A549 treated with CpdA at 1 μM for 4 hours (cell line): ENCODE measurements at places on chromosomes 1 and 21. TPM values are rescaled to one million over a fixed set of nuclear protein-coding genes. Genes with fewer than 3 reads are reported as not detected.

The TNFRSF18 gene
- total RNA-seq, result 0.08 TPM in 1 of 5 replicates, not detected in the others

The CRYAA gene
- not detected in 5 replicates for total RNA-seq

The RAD54L gene
- 10.2 to 12.8 TPM (median 12.1 TPM) in 5 replicates for total RNA-seq

The FCRL4 gene
- total RNA-seq, result not detected in 5 replicates

The CNIH3 gene
- total RNA-seq, result 0.24 to 0.59 TPM (median 0.37 TPM) in 5 replicates

The COL6A1 gene
- total RNA-seq, result 17.3 to 23.5 TPM (median 20.7 TPM) in 5 replicates

The SAMD13 gene
- 0.18 to 0.61 TPM (median 0.37 TPM) in 5 replicates for total RNA-seq

The S1PR1 gene
- 0.06 to 0.08 TPM (median 0.06 TPM) in 3 of 5 replicates, not detected in the others for total RNA-seq

The C1QA gene
- total RNA-seq, result not detected in 5 replicates

The DSCAM gene
- not detected in 5 replicates for total RNA-seq

The ANGPTL3 gene
- not detected in 5 replicates for total RNA-seq

The PTPN14 gene
- total RNA-seq, result 8.5 to 11.1 TPM (median 10.3 TPM) in 5 replicates

The ETV3L gene
- total RNA-seq, result not detected in 5 replicates

The SLC16A4 gene
- 26.5 to 40.2 TPM (median 37.4 TPM) in 5 replicates for total RNA-seq

The ADCY10 gene
- total RNA-seq, result 0.07 to 0.20 TPM (median 0.08 TPM) in 3 of 5 replicates, not detected in the others

The GBP7 gene
- total RNA-seq, result not detected in 5 replicates

The USP25 gene
- total RNA-seq, result 9.2 to 15.1 TPM (median 11.2 TPM) in 5 replicates

The S100A7A gene
- not detected in 5 replicates for total RNA-seq

The C1orf141 gene
- total RNA-seq, result not detected in 5 replicates

The MPZ gene
- 0.15 to 0.32 TPM (median 0.21 TPM) in 5 replicates for total RNA-seq

The RGS16 gene
- 0.15 to 0.31 TPM (median 0.19 TPM) in 5 replicates for total RNA-seq

The APCS gene
- not detected in 5 replicates for total RNA-seq

The S100A14 gene
- total RNA-seq, result 0.40 to 0.79 TPM (median 0.50 TPM) in 5 replicates

The ESPN gene
- total RNA-seq, result 0.21 to 1.6 TPM (median 0.46 TPM) in 4 of 5 replicates, not detected in the other

The GFI1 gene
- 0.15 to 0.26 TPM (median 0.20 TPM) in 4 of 5 replicates, not detected in the other for total RNA-seq

The SDC3 gene
- 6.5 to 10.8 TPM (median 8.4 TPM) in 5 replicates for total RNA-seq

The INSRR gene
- not detected in 5 replicates for total RNA-seq

The RRP1B gene
- total RNA-seq, result 31.1 to 39.0 TPM (median 33.7 TPM) in 5 replicates

The OR2AJ1 gene
- not detected in 5 replicates for total RNA-seq

The HCN3 gene
- 2.9 to 5.8 TPM (median 4.5 TPM) in 5 replicates for total RNA-seq

The RUSC1 gene
- total RNA-seq, result 42.4 to 55.7 TPM (median 48.0 TPM) in 5 replicates

The DNM3 gene
- 0.51 to 0.87 TPM (median 0.67 TPM) in 5 replicates for total RNA-seq

The IL10RB gene
- total RNA-seq, result 15.9 to 21.8 TPM (median 19.6 TPM) in 5 replicates

The GSTM3 gene
- 21.7 to 28.1 TPM (median 24.7 TPM) in 5 replicates for total RNA-seq

The OR2L13 gene
- total RNA-seq, result not detected in 5 replicates

The WDR64 gene
- total RNA-seq, result not detected in 5 replicates
